ENCODE measurements at places on chromosomes 2 and 18.
A peak's percentile ranks its signal among the peaks of the same experiment; 100 is the strongest.

GRCh38 chr2:23351388-23352141 lies 33.4 kb upstream of the KLHL29 start:
- peak; percentile 65 for DNase-seq

GRCh38 chr18:28607991-28608390 lies 431.1 kb upstream of the CDH2 start:
- DNase-seq = no peak

DNA sequence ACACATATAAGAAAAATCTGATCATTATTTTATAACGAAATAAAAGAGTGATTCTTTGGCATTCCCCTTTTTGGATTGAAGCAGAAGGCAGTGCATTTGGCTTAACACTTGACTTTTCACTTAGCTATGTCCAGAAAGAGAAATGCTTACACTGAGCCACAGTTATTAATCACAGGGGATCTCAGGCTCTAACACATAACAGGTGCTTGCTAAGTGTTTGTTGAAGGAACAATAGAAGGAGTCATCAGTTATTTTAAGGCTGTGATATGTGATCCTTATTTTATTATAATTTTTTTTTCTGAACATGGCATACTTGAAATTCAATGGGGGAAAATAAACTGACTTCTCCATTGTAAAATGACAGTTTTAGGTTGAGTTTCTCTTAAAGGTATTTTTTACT lies 209.5 kb downstream of the UBE2E3 start:
- DNase-seq = no peak

DNA sequence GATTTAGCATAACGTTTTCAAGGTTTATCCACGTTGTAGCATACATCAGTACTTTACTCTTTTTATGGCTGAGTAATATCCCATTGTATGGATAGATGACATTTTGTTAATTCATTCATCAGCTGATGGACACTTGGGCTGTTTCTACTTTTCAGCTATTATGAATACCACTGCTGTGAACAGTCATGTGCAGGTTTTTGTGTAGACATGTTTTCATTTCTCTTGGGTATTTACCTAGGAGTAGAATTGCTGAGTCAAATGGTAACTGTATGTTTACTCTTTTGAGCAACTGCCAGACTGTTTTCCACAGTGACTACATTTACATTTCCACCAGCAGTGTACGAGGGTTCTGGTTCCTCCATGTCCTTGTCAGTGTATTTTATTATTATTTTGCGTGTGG lies 33.9 kb downstream of the COX7A2L start:
- DNase-seq = no peak

DNA sequence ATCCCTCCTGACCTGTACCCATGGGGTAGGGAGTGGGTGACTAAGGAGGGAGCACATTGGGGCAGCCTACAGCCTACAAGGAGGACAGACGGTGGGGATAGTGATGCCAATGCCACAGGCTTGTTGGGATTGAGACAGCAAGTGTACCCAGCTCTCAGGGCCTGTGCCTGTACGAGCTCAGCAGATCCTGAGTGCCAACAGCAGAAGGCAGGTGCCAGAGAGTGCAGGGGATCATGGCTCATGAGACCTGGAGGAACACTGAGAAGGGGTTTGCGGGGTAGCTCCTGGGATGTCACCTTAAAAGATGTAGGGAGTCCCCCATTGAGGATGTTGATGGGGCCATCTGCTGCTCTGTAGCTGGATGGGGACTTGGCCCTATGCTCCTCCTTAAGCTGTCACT lies 10.3 kb upstream of the SNED1 start:
- no peak for DNase-seq

GRCh38 chr2:201784563-201784962 lies 3.8 kb upstream of the ALS2 start:
- no peak for DNase-seq

DNA sequence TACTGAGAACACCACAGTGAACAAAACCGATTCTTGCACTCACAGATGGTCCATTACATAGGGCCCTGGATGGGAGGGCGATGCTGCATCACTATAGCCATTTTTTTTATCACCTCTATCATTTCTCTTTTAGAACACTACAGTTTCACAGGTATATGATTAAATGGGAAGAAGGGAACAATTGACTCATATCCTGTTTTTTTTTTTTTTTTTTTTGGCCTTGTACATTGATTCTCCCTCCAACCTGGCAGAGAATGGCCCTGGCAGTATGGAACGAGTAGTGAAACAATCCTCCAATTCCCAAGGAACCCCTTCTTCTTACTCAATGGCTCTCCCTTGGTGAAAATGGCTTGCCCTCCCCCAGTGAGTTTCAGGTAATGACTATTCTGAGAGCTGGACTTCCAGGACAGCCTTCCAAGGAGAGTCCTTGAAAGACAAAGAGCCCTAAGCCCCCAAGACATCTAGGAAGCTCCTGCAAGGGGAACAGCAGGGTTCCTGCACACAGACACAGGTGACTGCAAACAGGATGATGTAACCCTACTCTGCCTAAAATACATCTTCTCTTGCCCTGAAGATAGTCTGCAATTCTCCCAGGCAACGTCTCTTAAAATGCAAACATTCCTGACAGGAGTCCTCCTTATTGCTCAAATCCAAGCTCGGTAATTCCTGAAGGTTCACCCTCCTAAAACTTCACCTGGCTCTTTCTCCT lies 405.4 kb downstream of the SETBP1 start:
- DNase-seq = no peak

DNA sequence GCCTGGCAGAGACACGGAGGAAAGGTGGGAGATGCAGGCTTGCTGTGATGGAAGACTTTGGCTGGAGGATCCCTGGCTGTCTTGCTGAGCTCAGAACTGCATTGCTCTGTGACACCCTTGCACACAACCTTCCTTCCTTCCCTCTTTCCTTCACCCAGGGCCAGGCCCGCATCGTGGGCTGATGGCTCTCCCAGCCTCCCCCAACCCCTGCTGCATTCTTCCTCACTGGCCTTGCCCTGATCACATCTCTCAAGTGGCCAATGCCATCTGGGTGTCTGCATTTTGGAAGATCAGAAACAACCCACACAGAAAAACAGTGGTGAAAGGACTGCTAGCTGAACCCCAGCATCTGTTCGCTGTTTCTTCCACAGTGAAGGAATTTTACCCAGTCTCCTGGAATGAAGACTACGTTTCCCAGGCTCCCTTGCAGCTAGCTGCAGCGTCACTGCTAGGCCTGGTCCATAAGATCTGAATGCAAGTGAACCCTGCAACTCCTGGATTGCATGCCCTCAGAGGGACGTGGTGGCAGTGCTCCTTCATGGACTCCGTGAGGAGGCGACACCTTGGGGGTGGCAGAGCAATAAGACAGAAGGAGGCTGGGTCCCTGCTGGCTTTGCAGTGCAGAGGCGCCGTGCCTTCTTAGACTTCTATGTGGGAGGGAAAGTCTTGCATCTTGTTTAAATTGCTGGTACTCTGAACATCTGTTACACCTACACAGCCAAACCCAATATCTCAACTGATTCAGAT lies 78.9 kb upstream of the YWHAQ start:
- no peak for DNase-seq

- no peak for DNase-seq
These were observed 16.3 kb upstream of the CCDC68 start for GRCh38 chr18:54975598-54975997.

GRCh38 chr2:195317550-195317949 lies 339.5 kb upstream of the SLC39A10 start:
- no peak for DNase-seq

- no peak for DNase-seq
These were observed 68.1 kb upstream of the SULT1C3 start for GRCh38 chr2:108171657-108172056.

DNA sequence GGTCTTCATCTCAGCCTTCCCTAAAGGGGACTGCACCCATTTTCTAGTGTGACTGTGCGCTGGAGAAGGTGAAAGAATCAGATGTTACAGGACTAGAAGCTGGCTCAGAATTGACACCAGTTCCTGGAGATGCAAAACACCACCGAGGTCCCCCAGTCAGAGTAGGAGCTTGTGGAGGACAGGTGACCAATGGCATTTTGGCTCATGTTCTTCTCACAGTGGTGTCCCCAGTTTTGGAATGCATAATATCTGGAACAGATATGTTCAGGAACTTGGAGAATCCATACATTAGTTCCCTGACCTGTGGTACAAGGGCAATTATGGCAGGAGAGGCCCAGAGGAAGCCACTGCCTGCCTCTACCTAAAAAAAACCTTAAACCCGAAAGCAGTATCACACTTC lies 66.3 kb downstream of the PSMG2 start:
- no peak for DNase-seq

- DNase-seq = no peak
These were observed 86.8 kb upstream of the UXS1 start for GRCh38 chr2:106280722-106281446.

- DNase-seq = no peak
These were observed 26.9 kb downstream of the RMC1 start for GRCh38 chr18:23530195-23530594.

GRCh38 chr2:200747668-200748618 lies 63.8 kb upstream of the BZW1 start:
- peak; percentile 78 for DNase-seq

GRCh38 chr2:156332534-156333273 lies at the start of gene NR4A2:
Gene NR4A2, minus strand, starts transcription at chr2:156332721. Its CDS starts 2,535 bp downstream, at chr2:156330186.
- peak; percentile 77 for DNase-seq

DNA sequence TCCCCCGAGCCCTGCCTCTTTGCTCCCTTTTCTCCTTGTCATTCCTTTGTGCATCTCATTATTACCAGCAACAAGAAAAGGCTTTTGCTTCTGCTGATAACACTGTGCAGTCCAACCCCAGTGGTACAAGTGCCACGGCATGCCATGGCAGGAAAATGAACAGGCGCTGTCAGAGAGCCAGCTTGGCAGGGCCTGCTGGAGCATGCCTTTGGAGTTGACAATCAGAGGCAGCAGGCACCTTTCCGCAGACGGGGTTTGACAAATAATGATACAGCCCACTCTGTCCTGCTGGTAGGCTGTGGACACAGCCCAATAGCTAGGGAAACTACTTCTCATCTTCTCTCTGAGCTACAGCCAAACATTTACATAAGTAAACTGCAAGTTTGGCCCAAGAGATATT lies 243.9 kb upstream of the LRRTM1 start:
- no peak for DNase-seq

DNA sequence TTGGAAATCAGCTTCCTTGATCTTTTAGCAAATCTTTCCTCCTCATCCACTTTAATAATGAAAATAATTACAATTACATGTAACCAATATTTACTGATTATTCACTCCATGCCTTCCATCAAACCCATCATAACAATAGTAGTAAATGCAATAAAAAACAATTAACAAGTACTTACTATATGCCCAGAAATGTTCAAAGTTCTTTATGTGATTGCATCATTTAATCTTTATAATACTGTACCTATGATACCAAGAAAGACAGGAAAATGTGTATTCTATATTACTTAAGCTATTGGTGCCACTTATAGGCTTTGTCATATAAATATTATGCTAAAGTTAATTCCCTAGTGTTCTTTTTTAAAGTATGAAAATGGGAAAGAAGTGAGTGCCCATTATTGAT lies 210.2 kb upstream of the PKDCC start:
- DNase-seq = no peak

DNA sequence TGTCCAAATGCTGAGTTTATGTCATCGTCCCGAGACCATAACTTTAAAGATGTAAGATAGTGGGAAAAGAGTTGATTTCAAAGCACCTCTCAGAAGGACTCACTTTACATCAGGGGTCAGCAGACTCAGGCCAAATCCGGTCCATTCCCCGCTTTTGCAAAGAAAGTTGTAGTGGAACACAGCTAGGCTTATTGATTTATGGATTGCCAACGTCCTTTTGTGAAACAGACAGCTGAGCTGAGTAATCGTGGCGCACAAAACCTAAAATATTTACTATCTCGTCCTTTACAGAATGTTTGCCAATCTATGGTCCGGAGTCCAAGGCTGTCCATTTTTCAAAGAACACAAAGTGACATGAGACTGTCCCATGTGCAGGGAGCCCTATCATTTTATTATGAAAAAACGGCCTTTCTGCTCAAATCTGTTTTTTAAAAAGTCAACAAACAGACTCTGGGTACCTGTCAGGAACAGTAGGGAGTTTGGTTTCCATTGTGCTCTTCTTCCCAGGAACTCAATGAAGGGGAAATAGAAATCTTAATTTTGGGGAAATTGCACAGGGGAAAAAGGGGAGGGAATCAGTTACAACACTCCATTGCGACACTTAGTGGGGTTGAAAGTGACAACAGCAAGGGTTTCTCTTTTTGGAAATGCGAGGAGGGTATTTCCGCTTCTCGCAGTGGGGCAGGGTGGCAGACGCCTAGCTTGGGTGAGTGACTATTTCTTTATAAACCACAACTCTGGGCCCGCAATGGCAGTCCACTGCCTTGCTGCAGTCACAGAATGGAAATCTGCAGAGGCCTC lies at the start of gene IL1RN:
TSS of gene IL1RN (plus strand) at position 754 of the 801 bp plus-strand sequence. CDS start at position 781, 27 bp downstream.
- DNase-seq = no peak

- DNase-seq = no peak
These were observed 41.1 kb downstream of the NEURL3 start for GRCh38 chr2:96464061-96464460.

DNA sequence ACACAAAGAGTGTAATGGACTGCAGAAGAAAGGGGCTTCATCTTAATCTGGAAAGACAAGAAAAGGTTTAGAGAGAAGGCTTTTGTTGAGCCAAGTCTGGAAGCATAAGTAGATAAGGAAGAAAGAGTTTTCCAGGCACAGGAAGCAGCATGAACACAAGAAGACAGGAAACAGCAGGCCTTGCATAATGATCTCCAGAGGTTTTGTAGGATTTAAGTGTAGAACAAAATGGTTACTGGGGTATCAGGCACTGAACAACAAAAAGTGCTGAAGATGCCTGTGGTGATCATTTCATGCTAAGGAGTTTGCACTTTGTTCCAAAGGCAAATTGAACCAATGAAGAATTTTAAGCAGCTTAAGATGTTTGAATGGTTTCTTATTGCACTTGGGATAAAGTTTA lies 281.6 kb upstream of the TANK start:
- no peak for DNase-seq

- DNase-seq = no peak
These were observed 3.1 kb downstream of the ANXA4 start for GRCh38 chr2:69745035-69745434.

GRCh38 chr2:233419602-233420391 lies 65.5 kb downstream of the DGKD start:
- DNase-seq = no peak

DNA sequence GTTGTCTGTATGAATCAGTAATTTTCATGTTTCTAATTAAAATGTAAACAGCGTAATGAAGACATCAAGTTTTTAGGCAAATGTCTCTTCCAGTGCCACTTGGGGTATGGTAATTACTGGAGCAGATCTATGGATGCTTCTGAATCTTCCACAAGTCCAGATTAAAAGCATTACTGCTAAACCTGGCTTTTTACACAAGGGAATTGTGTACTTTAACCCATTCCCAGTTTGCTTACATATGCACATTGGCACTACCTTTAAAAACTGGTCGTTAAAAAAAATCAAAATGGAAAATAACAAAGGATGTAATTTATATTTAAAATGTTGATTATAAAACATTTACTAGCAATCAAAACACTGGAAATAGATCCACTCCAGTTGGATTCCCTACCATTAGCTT lies 19.7 kb downstream of the FIGN start:
- no peak for DNase-seq
